Regular cardiac myocyte (primary cell): ENCODE measurements at places on chromosomes 11 and 22. TPM values are rescaled to one million over a fixed set of nuclear protein-coding genes. Genes with fewer than 3 reads are reported as not detected.

Gene CEP126
- 0.96 and 2.8 TPM in 2 replicates for total RNA-seq

Gene ZNF215
- 6.8 and 7.1 TPM in 2 replicates for total RNA-seq

Gene SLC22A24
- total RNA-seq = not detected in 2 replicates

Gene GPR83
- total RNA-seq = under 0.01 TPM in 1 of 2 replicates, not detected in the other

Gene GLYAT
- not detected in 2 replicates for total RNA-seq

Gene SNX32
- 0.38 and 2.5 TPM in 2 replicates for total RNA-seq

Gene SCN4B
- total RNA-seq = 0.28 TPM in 1 of 2 replicates, not detected in the other

Gene OR6A2
- 0.19 and 0.28 TPM in 2 replicates for total RNA-seq

Gene OR51E2
- 0.19 and 0.56 TPM in 2 replicates for total RNA-seq

Gene IFITM2
- 14.4 and 15.0 TPM in 2 replicates for total RNA-seq

Gene HTR3A
- not detected in 2 replicates for total RNA-seq

Gene SLC6A5
- not detected in 2 replicates for total RNA-seq

Gene GPHA2
- not detected in 2 replicates for total RNA-seq

Gene SART1
- 28.5 and 63.6 TPM in 2 replicates for total RNA-seq

Gene KRTAP5-1
- total RNA-seq = not detected in 2 replicates

Gene E2F8
- under 0.01 and 0.77 TPM in 2 replicates for total RNA-seq

Gene IFTAP
- total RNA-seq = 29.9 and 42.8 TPM in 2 replicates

Gene IL10RA
- total RNA-seq = under 0.01 TPM in 1 of 2 replicates, not detected in the other

Gene CCDC87
- total RNA-seq = 0.19 and 0.28 TPM in 2 replicates

Gene ST14
- under 0.01 TPM in 2 replicates for total RNA-seq

Gene C11orf91
- total RNA-seq = not detected in 2 replicates

Gene MS4A6E
- not detected in 2 replicates for total RNA-seq

Gene SLC25A45
- 1.5 and 2.8 TPM in 2 replicates for total RNA-seq

Gene PCNX3
- total RNA-seq = 9.3 and 23.8 TPM in 2 replicates

Gene HTR3B
- total RNA-seq = not detected in 2 replicates

Gene SEZ6L
- not detected in 2 replicates for total RNA-seq

Gene UCP3
- 0.38 and 0.85 TPM in 2 replicates for total RNA-seq

Gene TTC38
- total RNA-seq = 15.5 and 23.0 TPM in 2 replicates

Gene KCNQ1
- not detected in 2 replicates for total RNA-seq

Gene OTOG
- total RNA-seq = not detected in 2 replicates

Gene OR2AG1
- not detected in 2 replicates for total RNA-seq

Gene TEX54
- total RNA-seq = not detected in 2 replicates

Gene P2RY2
- 0.28 and 0.38 TPM in 2 replicates for total RNA-seq

Gene DBX1
- total RNA-seq = not detected in 2 replicates

Gene ARHGAP32
- total RNA-seq = 7.5 and 13.8 TPM in 2 replicates

Gene OR10V1
- total RNA-seq = not detected in 2 replicates

Gene SCGB1C1
- total RNA-seq = not detected in 2 replicates

Gene OR52I2
- not detected in 2 replicates for total RNA-seq

Gene GTSE1
- 0.56 and 11.3 TPM in 2 replicates for total RNA-seq

Gene CLMP
- 116 and 324 TPM in 2 replicates for total RNA-seq
